Renal pelvis (tissue), 12 donors: ENCODE measurements at places on chromosomes 7 and 10. TPM values are rescaled to one million over a fixed set of nuclear protein-coding genes. Genes with fewer than 3 reads are reported as not detected.

The ESYT2 gene
- polyA plus RNA-seq = 52.8 TPM

The ZNF467 gene
- 38.0 TPM for polyA plus RNA-seq

The PI4K2A gene
- polyA plus RNA-seq = 20.7 TPM

The SNX13 gene
- 42.7 TPM for polyA plus RNA-seq

The SLC16A9 gene
- 30.5 TPM for polyA plus RNA-seq

The CALML3 gene
- not detected for polyA plus RNA-seq

The ENTPD1 gene
- 19.7 TPM for polyA plus RNA-seq

DNA sequence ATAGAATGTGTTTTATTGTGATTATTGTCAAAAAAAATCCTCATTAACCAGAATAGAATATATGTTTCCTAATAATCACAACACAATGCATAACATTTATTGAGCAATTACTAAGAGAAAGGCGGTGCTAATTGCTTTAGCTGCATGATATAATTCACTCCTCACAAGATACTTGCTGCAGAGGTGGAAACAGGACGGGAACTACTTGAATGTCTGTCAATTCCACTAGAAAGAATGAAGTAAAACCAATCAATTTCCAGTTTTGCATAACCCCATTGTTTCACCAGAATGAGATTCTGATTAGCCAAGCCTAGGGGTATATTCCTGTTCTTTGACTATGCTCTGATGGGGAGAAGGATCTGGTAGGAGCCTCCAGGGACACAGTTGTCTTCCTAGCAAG is 239.1 kb upstream of the NRP1 start:
- DNase-seq = no peak

GRCh38 chr7:47381134-47381495 is 200.8 kb downstream of the TNS3 start:
- no peak for DNase-seq

GRCh38 chr7:93862651-93863050 is 27.9 kb downstream of the TFPI2 start:
- no peak for DNase-seq

DNA sequence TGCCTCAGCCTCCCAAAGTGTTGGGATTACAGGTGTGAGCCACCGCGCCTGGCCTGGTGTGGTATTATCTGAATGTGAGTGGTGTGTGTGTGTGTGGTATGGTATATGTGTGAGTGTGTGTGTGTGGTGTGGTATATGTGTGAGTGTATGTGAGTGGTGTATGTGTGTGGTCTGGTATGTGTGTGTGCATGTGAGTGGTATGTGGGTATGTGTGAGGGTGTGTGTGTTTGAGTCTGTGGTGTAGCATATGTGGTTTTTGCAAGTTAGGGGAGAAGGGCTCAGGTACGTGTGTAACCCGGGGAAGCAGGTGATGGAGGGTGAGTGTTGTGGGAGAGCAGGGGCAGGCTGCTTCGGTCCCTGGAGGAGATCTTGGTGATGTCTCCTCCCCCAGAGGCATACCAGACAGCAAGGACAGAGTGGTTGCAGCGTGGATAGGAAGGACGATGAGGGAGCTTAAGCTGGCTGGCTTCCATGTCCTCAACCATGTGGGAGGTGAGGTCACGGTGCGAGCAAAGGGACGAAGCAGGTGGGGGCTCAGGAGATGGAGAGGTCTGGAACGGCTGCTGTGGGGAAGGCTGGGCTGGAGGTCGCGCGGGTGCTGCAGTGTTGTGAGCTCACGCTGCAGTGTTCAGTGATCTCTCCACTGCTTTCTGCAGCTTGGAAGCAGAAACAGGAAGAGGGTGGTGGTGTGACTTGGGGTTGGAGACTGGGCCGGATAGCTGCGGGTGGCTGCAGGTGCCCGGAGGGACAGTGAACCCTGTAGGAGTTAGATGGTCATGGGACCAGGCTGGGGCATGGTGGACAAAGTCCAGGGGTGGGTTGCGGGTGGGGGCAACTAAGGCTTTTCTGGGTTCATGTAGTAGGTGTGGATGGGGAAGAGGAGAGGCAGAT is 5.0 kb downstream of the ZYX start:
- no peak for DNase-seq

DNA sequence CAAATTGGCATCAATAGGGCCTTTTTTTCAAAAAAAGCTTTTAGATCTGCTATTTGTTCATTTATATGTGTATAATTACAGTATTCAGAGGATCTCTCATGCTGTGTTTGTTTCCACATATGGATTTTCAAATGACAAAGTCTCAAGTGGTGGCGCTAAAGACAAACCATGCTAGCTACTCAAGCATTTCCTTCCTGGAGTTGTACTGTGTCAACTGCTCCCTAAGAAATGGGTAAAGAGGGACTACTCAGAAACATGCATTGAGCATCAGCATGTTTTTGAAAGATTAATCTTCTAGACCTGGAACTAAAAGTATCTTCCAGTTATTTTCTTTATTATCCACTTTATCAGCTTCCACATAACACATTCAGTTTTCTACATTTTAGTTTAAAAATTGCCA is 12.7 kb downstream of the CNTNAP2 start:
- DNase-seq = peak; percentile 16

GRCh38 chr7:24129597-24129996 is 154.4 kb upstream of the NPY start:
- no peak for DNase-seq

GRCh38 chr10:70558871-70559810 is 43.4 kb downstream of the PRF1 start:
- peak; percentile 47 for DNase-seq

- no peak for DNase-seq
Observed at GRCh38 chr7:35734001-35734483, 39.1 kb upstream of the HERPUD2 start.

GRCh38 chr10:79111427-79111826 is 42.7 kb downstream of the ZMIZ1 start:
- no peak for DNase-seq

- no peak for DNase-seq
Observed at GRCh38 chr7:158102897-158103296, 484.7 kb downstream of the PTPRN2 start.

GRCh38 chr10:122655524-122656307 is 43.9 kb downstream of the C10orf120 start:
- DNase-seq = no peak

- no peak for DNase-seq
Observed at GRCh38 chr7:95545673-95546072, 50.6 kb downstream of the PDK4 start.
